Glutamatergic neuron (in vitro differentiated cells): ENCODE measurements at places on chromosomes 7 and 10. TPM values are rescaled to one million over a fixed set of nuclear protein-coding genes. Genes with fewer than 3 reads are reported as not detected.

- DNase-seq: no peak
Observed at GRCh38 chr7:94338921-94339371, 55.7 kb upstream of the COL1A2 start.

DNA sequence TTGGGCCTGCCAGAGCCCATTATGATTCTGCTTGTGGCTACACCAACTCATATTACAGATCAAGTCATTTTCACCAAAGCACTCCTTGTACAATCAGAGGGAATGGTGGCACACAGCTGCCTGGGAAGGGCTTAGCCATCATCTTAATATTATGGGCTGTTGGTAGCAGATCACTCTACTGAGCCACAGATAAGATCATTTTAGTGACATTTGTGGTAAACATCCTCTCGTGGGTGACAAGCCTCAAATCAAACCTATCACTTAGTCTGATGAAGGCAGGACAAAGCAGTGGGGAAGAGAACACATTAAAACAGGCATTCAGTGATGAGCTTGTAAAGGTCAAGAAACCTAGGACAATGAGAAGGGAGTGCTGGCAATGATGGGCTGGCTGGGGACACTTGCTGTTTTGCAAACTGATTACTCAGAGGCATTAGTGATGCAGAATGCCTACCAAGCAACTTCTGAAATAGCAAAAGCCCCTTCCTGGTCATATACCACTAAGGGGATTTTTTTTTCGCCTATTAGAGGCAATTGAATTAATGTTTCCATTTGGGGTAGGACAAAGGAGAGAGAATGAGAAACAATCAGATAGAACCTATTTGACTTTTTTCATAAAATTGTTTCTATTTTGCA, 137.5 kb upstream of the WDR11 start:
- DNase-seq: no peak

DNA sequence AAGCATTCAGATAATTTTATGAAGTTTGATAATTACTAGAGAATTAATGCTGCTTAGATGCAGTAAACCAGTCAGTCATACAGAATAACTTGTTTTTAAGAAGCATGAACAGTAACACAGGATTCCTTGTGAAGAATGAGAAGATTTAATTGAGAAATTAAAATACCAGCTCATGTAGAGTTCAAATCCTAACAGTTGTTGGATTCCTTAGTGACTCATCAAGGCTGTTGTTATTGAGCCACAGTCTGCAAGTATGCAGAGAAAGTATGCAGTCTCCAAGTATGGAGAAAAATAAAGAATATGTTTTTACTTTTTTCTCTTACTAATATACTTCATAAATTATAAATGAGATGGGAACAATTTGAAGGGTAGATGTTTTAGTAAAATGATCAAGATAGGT, 30.2 kb upstream of the CYP26C1 start:
- no peak for DNase-seq

DNA sequence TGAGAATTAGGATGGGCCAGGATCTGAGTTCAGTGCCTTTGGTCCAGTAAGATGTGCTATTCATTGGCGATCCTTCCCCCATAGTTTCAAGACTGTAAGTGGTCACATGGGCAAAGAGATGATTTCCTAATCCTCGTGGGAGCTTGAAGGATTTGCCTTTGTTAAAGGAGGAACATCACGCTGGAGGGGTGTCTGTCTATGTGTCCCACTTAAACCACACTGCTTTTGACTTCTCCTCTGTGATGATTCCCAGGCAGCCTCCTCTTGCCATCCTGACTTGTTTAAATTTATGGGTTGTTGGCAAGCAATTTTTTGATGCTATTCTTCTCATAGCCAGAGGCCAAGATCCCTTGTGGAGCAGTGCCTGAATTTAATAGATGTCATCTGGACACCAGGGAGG, 154.0 kb downstream of the TCF7L2 start:
- no peak for DNase-seq

Gene GNGT1
- not detected for total RNA-seq

DNA sequence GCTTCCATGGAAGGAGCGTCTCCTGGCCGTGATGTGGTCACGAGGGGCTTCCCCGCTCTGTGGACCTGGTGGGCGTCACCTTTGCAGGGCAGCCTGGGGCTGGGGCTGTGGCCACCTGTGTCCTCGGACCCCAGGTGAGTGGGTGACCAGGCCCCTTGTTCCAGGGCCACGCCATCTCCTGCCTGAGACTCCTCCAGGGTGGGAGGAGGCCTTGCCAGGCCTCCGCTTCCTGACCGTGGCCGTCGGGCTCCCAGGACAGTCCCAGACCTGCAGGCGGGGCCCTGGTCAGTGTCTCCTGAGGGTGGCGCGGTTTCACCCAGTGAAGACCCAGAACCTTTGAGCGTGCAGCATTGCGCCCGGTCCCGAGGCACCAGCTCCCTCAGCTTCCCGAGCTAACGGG, 20.4 kb upstream of the UTF1 start:
- DNase-seq: no peak

- DNase-seq: no peak
Observed at GRCh38 chr10:274866-275265, 139.6 kb downstream of the ZMYND11 start.

- no peak for DNase-seq
Observed at GRCh38 chr10:11698691-11699549, 43.3 kb upstream of the ECHDC3 start.

Gene SLC26A5
- not detected for total RNA-seq

Gene PLEKHS1
- total RNA-seq: not detected

Gene NT5C3A
- total RNA-seq: 35.9 TPM

Gene JCAD
- total RNA-seq: 0.32 TPM

- no peak for DNase-seq
Observed at GRCh38 chr10:133021116-133021962, 66.4 kb upstream of the ADGRA1 start.

Gene GPR15LG
- total RNA-seq: not detected

DNA sequence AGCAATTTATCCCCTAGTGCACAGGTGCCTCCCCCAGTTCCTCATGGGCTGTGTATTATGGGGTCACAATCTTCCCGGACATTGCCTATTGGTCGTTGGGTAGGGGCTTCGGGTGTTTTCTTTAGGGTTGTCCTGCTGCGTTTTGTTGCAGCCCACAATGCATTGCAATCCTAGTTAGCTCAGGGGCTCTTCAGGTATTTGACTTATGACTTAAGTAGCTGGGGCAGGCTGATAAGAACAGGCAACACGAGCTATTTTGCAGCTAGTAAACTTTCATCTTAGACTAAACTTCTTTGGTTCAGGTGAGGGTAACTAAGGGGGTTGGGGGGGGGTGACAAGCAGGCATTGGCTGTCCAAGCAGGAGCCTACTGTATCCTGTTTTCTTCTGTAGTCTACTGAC, 158.5 kb downstream of the TPST1 start:
- DNase-seq: no peak

DNA sequence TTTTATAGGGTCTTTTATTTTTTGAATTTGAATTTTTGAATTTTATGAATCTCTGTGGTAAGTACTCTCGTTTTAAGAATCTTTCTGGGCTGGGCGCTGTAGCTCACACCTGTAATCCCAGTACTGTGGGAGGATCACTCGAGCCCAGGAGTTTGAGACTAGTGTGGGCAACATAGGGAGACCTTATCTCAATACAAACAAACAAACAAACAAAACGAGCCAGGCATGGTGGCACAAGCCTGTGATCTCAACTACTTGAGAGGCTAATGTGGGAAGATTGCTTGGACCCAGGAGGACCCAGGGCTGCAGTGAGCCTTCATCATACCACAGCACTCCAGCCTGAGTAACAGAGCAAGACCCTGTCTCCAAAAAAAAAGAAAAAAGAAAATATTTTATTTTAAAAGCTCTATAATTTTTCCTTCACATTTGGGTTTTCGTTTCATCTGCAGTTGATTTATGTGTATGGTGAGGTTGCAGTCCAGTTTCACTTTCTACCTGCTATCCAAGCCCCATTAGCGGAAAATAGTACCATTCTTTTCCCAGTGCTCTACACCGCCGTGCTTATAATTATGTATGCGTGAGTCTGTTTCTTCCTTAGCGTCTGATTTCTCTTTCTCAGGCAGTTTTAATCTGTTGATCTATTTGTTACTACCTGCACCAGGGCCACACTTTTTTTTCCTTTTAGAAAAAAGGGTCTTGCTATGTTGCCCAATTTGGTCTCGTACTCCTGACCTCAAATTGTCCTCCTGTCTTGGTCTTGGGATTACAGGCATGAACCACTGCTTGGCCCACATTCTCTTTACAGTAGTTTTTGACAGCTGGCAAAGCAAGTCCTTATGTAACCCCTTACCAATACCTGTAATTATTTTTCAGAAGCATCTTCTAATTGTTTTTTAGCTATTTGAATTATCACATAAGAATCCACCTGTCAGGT, 21.7 kb downstream of the TRIM24 start:
- no peak for DNase-seq

Gene PAX2
- total RNA-seq: not detected

Gene FXYD4
- not detected for total RNA-seq

Gene TMEM273
- 0.39 TPM for total RNA-seq

DNA sequence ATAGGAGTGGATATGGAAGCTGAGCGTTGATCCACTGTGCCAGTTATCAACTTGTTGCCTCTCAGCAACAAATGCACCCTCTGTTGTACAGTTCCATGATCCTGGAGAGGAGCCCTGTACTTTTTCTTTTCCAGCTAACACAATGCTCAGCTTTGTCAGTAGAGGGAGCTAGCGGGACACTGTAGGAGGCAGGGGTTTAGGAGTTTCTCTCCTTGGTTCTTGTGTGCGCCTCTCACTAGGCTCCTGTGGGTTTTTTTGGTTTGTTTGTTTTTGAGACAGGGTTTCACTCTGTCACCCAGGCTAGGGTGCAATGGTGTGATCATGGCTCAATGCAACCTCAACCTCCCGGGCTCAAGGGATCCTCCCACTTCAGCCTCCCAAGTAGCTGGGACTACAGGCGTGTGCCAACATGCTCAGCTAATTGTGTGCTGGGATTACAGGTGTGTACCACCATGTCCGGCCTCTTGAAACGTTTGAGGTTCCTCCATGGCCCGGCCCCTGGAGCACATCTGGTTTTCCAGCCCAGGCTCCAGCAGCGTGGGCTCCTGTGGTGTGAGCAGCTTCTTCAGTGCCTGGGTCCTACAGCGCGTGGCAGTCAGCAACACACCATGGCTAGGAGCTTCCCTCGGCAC, 12.0 kb upstream of the MARVELD1 start:
- DNase-seq: peak; percentile 41

DNA sequence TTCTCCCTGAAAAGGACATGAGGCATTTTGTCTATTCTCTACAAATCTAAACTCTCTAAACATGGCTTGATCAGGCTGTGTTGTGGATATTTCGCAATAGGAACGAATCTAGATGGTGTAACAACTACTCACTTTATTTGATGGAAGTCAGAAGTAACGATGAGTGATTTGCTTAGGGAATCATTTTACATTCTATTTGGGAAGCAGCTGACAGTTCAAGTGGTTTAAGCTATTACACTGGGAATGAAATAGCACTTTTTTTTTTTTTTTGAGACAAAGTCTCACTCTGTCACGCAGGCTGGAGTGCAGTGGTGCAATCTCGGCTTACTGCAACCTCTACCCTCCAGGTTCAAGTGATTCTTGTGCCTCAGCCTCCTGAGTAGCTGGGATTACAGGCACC, 44.1 kb downstream of the NPY start:
- no peak for DNase-seq

DNA sequence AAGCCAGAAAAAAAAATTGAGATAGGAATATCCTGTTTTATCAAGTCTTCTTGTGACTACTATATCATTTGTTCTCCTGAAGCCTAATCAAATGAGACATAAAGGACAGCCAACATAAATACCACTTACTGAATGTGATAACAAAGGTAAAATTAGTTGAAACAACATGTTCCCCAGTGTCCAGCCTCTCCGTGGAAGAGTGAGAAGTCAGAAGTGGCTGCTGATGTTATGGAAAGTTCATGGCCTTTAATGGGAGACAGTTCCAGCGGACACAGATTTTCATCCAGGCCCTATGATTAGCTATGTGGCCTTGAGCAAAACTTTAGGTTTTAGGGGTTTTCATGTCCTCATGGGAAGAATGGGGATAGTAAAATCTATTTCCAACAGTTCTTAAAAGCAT, 724.3 kb downstream of the SUGCT start:
- no peak for DNase-seq

DNA sequence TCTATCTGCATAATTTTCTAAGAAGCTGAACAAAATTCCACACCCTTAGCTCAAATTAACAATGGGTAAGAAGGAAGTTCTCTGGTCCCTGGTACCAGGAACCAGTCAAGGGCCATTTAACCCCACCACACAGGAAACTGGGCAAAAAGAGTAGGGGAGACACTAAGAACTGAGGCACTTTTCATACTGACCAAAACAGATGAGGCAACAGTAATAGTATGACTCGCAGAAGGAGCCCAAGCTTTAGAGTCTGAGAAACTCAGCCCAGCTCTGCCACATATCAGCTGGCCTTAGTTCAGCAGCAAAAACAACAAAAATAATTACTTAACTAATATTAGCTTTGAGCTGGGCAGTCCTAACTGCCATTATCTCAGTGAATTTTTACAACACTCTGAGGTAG, 221.2 kb downstream of the FAM107B start:
- no peak for DNase-seq

Gene GRID2IP
- 0.66 TPM for total RNA-seq

DNA sequence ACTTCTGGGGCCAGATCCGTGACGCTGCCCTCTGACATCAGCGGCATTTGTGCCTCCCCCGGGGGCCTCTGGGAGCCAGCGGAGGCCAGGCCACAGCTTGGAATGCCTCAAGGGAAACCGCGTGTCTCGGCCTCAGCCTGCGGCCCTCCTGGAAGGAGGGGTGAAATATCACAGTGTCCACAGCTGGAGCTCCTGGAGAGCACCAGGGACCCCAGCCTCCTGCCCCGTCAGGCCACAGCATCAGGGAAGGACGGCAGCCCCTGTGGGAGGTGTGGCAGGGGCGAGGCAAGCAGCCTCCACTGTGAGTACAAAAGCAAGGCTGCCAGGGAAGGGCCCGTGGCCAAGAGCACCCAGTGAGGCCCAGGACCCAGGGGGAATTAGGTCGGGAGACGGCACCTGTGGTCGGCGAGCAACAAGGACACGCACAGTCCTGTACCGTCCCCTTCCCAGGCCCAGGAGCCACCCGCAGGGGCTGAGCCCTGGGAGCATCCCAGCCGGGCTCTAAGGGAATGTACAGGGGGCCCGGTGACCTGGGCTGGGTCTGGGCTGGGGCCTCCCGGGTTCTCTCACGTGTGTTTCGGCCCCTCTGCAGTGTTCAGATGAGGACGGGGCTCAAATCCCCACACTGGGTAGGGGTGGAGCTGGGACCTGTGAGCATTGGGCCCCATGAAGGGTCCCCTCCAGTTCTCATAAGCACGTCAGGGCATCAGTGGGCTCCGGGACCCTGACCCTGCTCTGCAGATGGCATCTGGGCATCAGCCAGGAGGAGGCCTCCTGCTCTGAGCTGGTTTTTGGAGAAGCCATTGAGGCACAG, 18.7 kb upstream of the KNDC1 start:
- peak; percentile 51 for DNase-seq

Gene LRRTM3
- not detected for total RNA-seq

- no peak for DNase-seq
Observed at GRCh38 chr10:99850021-99850766, 67.8 kb downstream of the ABCC2 start.

Gene IDI2
- total RNA-seq: not detected

Gene AGBL3
- 2.3 TPM for total RNA-seq
